Inflammatory macrophage treated with lipopolysaccharide for 4 hours (primary cell): ENCODE measurements at places on chromosomes 7 and 10.
A peak's percentile ranks its signal among the peaks of the same experiment; 100 is the strongest.

GRCh38 chr7:141287936-141288335 lies 214.1 kb downstream of the TMEM178B start:
- no peak for DNase-seq

DNA sequence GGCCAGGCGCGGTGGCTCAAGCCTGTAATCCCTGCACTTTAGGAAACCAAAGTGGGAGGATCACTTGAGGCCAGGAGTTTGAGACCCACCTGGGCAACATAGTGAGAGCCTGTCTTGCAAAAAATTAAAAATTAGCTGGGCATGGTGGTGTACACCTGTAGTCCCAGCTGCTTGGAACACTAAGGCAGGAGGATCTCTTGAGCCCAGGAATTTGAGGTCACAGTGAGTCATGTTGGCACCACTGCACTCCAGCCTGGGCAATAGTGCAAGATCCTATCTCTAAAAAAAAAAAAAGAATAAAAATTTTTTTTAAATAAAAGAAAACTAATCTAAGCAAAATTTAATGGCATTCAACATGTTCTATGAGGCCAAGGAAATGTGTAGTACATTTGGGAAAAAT lies 44.9 kb upstream of the UBN2 start:
- DNase-seq, result no peak

DNA sequence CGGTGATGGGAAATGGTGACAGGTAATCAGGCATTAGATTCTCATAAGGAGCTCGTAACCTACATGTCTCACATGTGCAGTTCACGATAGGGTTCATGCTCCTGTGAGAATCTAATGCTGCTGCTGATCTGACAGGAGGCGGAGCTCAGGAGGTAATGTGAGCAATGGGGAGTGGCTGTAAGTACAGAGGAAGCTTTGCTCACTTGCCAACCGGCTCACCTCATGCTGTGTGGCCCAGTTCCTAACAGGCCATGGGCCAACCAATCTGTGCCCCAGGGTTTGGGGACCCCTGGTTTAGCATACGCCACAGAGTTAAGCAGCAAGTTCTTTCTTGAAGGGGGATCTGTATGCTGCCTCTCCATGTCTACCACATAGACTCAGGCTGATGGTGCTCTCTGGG lies 133.1 kb downstream of the IQUB start:
- no peak for DNase-seq

GRCh38 chr7:48708635-48709034 lies 215.7 kb upstream of the CDC14C start:
- DNase-seq, result no peak

- no peak for DNase-seq
These were observed at the start of gene GPER1 for GRCh38 chr7:1087952-1088920. Gene GPER1 (plus strand): TSS chr7:1088113. CDS start chr7:1091729, 3,616 bp downstream.

GRCh38 chr10:15879058-15879457 lies 18.8 kb upstream of the MINDY3 start:
- peak; percentile 32 for DNase-seq

- no peak for DNase-seq
These were observed at the start of gene AGR3 for GRCh38 chr7:16881844-16882243. Gene AGR3 (minus strand): TSS chr7:16881983. CDS start chr7:16878618, 3,365 bp downstream.

GRCh38 chr10:29119374-29119773 lies 169.5 kb upstream of the LYZL1 start:
- DNase-seq, result peak; percentile 6

DNA sequence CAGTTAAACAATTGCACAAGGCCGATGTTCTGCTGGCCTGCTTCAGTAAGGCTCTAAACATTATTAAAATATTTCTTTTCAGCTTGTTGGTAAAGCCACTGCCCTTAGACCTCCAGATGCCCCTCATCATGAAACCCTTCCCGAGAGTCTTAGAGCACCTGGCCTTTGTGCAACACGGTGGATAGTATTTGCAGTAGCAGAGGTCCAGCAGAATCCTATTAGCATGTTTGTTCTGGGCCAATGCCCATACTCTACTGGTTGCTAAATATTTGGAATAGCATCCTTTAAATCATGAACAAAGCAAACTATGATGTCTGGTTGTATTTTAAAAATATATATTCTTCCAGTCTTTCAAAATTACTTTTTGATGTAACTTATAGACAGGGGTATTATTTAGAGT lies 584.6 kb downstream of the CNTNAP2 start:
- no peak for DNase-seq

- peak; percentile 79 for DNase-seq
These were observed 116.5 kb upstream of the PRPS1L1 start for GRCh38 chr7:18144166-18144565.

GRCh38 chr10:46090258-46090812 lies 44.3 kb upstream of the MSMB start:
- DNase-seq, result no peak

- no peak for DNase-seq
These were observed 77.1 kb downstream of the MAP3K8 start for GRCh38 chr10:30510932-30511700.

- no peak for DNase-seq
These were observed 163.3 kb upstream of the GLI3 start for GRCh38 chr7:42400211-42400772.

DNA sequence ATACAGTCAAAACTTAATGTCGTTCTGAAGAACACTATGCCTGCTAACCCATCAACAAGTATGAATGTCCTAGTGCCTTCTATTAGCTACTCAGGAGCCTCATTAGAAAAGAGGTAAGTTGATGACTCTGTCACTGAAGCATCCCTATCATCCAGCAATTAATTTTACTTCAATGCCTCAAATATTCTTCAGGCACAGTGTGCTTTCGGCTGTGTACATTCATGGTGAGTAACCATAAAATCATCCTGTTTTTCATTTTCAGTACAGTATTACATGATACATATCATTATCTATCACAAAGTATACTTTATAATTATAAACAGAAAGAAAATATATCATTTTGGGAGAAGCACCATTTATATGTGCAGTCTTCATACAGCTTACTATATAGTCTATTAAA lies 495.5 kb upstream of the ZWINT start:
- DNase-seq, result no peak

GRCh38 chr7:121485467-121486243 lies 89.5 kb upstream of the FAM3C start:
- DNase-seq, result no peak

- DNase-seq, result no peak
These were observed 10.2 kb downstream of the PYROXD2 start for GRCh38 chr10:98404571-98405359.

- no peak for DNase-seq
These were observed 18.2 kb upstream of the ZNF862 start for GRCh38 chr7:149819961-149820340.

DNA sequence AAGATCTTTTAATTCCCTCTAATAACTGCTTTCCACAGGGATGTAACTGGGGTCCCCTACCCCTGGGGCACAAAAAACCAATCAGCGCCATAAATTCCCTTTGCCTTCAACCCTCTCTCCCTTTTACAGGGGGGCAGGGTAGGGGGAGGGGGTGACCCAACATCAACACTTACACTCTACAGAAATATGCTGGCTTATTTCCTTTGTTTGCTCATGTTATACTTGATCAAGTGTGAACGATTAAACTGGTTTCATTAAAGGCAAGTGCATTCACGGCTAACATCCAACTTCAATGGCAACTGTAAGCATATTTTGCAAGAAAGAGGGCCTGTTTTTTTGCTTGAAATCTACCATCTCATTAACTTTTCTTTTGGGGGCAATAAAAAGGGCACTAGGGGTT lies 2.9 kb downstream of the CTBP2 start:
- no peak for DNase-seq

DNA sequence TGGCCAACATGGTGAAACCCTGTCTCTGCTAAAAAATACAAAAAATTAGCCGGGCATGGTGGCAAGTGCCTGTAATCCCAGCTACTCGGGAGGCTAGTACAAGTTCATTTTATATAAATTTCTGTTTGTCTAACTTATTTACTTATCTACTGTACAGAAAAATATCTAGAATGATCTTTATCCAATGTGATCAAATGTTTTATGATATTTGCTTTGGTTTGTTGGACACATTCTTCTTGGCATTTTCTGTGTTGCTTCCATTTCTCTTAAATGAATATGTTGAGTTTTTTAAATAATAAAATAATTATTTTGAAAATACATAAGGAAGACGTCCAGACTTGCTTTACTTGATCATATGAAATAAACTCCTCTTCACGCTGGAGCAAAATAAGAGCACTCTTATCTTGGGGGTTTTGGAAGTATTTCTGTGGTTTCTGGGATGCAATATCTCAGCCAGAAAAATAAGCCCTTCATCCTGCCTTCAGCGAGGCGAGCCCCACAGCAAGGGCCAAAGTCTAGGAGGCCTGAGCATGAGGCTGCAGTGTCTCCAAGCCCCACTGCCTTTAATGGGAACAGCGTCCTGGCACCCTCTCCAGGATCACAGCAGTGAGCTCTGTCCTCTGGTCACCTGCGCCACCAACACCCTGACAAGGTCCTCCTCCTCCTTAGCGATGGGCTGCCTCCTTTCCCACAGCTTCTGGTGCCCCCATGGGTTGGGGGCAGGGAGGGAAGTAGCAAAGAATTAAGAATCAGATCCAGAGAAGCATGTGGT lies 480.2 kb downstream of the KCNMA1 start:
- no peak for DNase-seq

GRCh38 chr10:36493516-36493880 lies 631.9 kb upstream of the ANKRD30A start:
- no peak for DNase-seq
